ENCODE measurements at places on chromosomes 5 and 9.

DNA sequence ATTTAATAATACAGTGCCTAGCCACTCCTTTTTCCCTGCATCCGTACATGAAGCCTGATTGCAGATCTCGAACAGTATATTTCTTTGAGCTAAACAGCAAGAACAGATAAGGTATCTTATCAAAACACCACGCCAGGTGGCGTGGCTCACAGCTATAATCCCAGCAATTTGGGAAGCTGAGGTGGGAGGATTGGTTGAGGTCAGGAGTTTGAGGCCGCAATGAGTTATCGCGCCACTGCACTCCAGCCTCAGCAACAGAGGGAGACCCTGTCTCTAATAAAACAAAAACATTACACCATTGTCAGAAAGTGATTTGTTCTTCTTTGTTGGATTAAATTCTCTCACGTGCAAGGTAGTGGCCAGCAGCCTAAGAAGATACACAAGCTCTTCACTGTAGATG lies 291.2 kb upstream of the DMRT1 start:
- no peak for DNase-seq

GRCh38 chr5:172583931-172584511 lies 57.0 kb upstream of the NEURL1B start:
- DNase-seq, result no peak

DNA sequence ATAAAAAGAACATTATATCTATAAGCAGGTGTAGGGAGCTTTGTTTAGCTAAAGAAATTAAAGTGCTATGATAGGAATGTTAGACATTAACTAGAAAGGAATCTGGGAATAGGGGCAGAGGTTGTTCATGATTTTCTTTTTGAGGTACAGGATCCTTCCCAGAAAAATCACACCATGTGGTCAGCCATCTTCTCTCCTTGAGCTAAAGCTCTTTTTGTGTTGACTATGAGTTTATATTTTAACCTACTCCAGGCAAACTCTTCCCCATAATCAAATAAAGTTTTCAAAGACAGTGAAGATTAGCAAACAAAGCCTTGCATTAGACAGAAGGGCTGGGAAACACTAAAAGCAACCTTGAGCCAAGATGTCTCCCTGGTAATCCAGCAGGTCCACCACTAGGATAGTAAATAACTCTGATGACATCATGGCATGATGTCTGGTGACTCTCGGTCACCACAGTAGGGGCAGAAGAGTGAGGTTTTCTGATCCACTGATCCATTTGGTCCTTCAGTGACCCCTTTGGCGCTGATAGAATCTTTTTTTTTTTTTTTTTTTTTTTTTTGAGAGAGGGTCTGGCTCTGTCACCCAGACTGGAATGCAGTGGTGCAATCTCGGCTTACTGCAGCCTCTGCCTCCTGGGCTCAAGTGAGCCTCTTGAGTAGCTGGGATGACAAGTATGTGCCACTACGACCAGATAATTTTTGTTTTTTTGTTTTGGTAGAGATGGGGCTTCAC lies 30.6 kb upstream of the IL6ST start:
- no peak for DNase-seq

DNA sequence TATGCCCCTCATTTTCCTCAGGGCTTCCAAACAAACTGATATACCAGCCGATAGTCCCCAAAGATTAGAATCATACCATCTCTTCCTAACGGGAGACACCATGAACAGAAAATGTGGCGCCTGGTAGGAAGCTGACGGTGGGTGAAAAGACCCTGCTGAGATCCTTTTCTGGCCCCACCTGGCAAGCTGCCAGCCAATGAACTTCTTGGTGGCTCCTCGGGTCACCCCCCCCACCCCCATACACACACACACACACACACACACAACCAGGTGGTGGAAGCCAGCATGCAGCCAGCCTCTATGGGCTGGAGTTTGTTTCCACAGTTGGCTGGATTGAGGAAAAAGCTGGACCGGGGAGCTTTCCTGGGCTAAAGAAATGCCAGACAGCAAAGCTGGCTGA lies 4.8 kb upstream of the CCIN start:
- DNase-seq, result no peak

DNA sequence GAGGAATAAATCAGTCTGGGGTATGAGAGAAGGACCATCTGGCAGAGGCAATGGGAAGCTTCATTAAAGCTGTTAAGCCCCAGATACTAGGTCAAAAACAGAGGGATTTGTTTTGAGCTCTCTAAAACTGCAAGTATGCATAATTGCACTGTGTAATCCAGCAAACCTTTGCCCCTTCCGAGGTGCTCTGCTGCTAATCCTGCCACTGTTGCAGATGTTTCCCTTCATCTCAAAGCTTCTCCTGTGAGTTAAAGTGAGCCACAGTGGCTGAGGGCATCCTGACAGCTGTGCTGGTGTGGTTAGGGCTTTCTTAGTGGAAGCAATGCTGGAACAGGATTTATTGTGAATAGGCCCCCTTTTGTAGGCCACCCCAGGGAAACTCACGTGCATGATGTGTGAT lies 160.3 kb upstream of the TRPC7 start:
- no peak for DNase-seq

GRCh38 chr5:106019261-106019660 lies 1651.5 kb downstream of the EFNA5 start:
- no peak for DNase-seq

GRCh38 chr5:102781359-102781758 lies 26.3 kb downstream of the PAM start:
- no peak for DNase-seq

- no peak for DNase-seq
Observed at GRCh38 chr5:54450542-54450941, 5.0 kb upstream of the HSPB3 start.

Data from CD4-positive, alpha-beta T cell treated with Interleukin-17A for 1 hour (primary cell).